ENCODE measurements at places on chromosomes 2 and 18. TPM values are rescaled to one million over a fixed set of nuclear protein-coding genes. Genes with fewer than 3 reads are reported as not detected.

DNA sequence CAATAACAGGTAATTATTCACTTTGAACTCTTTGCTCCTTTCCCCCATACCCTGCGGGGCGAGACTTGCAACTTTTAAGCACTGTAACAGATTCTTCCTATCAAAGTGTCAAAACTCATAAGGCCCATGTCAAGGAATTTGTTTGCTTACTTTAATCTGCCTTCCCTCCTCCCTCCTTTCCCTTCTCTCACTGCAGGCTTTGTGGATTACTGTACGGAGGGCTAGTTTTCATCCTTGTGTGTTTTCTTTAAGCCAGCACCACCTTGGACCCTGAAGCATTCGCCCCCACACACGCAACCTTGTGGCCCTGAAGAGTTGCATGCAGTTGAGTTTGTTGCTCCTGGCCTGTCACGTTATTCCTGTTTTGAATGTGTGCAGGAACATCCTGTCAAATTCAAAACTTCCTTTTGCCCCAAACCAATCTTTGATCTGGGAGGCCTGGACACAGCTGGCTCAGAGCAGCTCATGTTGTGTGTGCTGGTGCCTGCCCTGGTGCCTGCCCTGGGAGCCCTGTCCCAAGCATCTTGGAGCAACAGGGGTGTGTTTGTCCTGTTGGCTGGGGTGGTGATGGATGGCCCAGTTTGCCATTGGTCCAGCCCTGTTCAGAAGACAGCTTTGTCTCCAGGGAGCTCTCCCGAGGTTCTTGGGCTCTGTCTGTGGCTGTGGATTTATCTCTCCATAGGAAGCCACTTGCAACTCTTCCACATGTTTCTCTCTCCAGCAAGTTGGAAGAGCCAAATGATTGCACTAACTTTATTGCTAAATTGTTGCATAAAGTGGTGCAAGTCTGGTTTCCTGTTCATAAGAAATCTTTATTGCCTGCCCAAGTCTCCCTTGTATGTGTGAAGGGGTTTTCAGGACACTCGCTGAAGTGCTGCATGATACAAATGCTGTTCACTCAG lies 199.6 kb downstream of the VAPA start:
- DNase-seq: no peak

DYNAP gene
- polyA plus RNA-seq: 0.10 TPM

B3GNT7 gene
- 0.48 TPM for polyA plus RNA-seq

- DNase-seq: no peak
These were observed 58.2 kb downstream of the ICOS start for GRCh38 chr2:203994735-203995134.

DNA sequence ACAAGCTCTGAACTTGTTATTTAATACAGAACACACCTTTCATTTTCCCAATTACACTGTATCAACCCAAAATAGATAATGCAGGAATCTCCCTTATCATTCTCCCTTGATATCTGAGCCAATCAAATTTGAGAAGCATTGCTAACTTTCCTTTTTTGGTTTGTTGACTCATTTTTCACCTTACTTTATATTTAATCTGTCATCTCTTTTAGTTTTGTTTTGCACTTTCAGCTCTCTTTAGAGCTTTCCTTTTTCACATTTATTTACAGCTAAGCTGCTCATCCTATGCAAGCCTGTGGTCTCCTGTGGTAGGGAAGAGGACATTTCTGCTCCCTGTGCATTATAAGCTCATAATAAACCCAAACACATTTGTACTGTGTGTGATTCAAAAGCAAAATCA lies 50.1 kb downstream of the ITGAV start:
- DNase-seq: no peak

- no peak for DNase-seq
These were observed 253.5 kb upstream of the CDH20 start for GRCh38 chr18:61079714-61080113.

GRCh38 chr2:113974727-113975126 lies 84.8 kb downstream of the ACTR3 start:
- DNase-seq: no peak

GRCh38 chr2:48674933-48675332 lies 57.3 kb downstream of the GTF2A1L start:
- DNase-seq: no peak

- DNase-seq: no peak
These were observed 6.4 kb downstream of the ERLEC1 start for GRCh38 chr2:53793261-53793660.

ZNF804A gene
- polyA plus RNA-seq: 0.13 TPM

VWA3B gene
- polyA plus RNA-seq: 1.6 TPM

- DNase-seq: no peak
These were observed 38.1 kb upstream of the ACYP2 start for GRCh38 chr2:54077088-54077900.

DNA sequence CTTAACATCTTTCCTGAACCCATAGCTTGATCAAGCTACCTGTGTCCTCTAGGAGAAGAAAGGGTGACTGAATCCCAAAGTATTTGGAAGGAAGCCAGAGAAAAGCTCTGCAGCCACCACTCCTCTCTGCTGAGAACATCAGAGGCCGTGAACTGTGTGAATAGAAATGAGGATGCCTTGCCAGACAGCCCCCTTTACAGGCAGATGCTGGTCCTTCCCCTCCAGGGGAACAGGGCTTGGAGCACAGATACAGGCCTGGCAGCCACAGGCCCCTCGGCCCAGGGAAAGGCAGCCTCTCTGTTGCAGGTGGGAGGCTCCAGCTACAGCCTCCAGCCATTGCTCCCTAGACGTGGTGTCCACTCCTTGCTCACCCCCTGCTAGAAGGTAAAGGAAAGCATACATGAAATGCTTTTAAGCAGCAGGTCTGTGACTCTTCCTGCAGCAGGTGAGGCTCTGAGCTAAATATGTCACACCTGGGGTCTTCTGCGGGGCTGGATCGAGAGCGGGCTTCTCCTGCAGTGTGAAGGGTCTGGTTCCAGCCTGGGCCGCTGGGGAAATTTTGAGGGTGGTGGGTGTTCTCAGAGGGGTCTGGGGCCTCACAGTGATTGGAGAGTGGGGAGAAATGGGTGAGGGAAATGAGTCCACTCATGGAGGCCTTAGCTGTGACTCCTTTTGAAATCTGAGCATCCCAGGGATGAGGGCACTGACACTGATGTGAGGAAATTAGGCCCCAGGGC lies 234.0 kb downstream of the KLHL29 start:
- DNase-seq: no peak

DNA sequence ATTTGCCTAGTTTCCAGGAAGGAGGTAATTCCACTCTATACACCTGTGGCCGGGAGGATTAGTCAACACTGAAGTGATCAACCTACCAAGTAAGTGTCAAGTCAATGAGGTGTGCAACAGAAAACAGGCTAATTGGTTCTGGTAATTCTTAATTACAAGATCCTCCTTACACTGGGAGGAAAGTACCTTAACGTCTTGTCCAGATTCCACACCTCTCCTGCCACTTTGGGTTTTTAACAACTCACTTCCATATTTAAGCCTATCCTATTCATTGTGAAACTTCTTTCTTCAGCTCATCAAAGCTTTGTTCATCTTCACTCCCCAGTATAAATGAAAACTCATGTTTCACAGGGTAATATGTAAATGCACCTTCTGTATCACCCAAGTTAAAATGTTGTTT lies 22.0 kb upstream of the MAP4K4 start:
- DNase-seq: no peak

- DNase-seq: no peak
These were observed 115.5 kb upstream of the CHAC2 start for GRCh38 chr2:53652131-53652530.

Measured in forelimb muscle (tissue), 1 donor.